G401 (cell line): ENCODE measurements at places on chromosomes 12 and 14.
A peak's percentile ranks its signal among the peaks of the same experiment; 100 is the strongest.

DNA sequence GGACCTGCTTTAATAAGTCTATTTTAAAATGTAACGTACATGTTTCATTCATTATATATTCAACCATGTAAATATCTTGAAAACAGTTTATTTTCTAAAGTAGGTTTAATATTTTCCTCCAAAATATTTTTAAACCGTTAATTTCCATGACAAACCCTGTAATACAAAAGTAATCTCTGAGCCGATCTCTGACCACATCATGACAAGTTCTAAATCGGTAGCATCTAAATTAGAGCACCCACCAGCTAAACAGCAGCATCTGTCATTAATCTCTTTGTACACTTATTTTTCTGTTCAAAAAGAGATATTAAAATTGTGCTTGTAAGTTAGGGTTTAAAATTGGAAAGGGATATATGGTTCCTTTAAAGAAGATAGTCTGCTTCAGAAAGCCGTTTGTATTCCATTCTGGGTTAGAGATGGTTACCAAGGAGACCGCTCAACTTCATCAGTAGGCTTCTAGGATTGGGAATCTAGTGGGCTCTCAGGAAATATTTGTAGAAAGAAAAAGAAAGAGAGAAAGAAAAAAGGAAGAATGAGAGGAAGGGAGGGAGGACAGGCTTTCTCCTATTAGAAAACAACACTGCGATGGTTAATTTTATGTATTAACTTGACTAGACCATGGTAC is 232.5 kb upstream of the FOXN3 start:
- no peak for DNase-seq

DNA sequence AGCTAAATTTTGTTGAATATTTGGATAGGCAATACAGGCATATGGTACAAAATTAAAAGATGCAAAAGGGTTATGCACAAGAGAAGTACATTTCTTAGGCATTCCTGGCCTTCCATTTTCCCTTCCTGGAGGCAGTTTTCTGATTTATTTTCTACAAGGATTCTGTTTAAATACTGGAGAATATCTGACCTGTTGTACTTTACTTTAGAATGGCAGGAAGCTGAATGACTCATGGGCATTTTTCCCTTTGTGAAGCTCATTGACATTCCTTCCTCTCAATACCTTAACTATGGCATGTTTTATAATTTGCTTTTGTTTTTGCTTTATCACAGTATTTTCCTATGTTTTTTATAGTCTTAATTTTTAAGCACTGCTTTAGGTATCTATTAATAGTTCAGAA is 62.7 kb downstream of the RCOR1 start:
- DNase-seq, result no peak

DNA sequence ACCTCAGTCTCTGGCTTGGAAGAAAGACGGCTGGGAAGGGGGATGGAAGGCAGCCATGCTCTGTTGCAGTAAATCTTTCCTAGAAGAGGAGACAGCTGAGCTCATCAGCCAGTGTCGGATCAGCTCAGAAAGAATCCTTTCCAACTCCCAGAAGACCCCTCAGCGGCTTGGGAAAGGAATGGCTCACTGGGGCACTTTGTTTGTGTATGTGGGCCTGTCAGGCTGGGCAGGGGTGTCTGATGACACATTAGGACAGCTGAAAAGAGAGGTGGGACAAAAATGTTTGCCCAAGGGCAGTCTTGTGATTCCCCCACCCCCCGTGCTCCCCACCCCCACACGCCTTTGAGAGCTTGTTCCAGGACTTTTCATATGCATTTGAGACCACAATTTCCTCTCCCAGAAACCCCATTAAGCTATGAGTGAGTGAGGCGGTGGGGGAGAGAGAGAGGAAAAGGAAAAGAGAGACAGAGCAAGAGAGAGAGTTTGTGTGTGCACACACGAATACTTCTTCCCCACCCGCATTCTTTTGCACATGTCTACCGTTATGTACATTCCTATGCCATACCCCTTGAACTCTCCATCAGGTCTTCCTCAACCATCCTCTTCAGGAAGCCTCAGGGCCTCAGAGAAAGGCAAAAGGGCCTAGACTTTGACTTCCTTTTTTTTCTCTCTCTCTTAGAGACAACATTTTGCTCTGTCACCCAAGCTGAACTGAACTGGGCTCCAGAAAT is 198.9 kb downstream of the ZFP36L1 start:
- no peak for DNase-seq

- DNase-seq, result no peak
Measured at GRCh38 chr12:84174115-84174514, 738.5 kb downstream of the SLC6A15 start.

DNA sequence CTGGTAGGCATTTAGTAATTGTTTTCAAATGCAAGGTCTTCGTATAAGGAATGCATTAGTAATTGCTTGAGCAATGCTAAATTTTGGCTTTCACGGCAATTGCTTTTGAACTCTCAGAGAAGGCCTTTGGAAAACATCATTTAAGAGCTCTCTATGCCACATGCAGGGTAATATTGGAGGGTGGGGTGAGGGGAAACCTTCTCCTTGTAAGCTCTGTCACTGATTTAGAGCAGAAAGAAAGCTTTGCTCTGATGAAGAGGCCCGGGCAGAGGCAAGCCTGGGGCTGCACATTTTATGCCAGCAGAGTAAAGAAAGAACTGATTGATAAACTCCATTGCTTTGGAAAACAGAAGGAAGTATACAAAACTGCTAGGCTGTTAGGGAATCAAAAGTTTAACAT is 70.9 kb downstream of the TRIM9 start:
- no peak for DNase-seq

DNA sequence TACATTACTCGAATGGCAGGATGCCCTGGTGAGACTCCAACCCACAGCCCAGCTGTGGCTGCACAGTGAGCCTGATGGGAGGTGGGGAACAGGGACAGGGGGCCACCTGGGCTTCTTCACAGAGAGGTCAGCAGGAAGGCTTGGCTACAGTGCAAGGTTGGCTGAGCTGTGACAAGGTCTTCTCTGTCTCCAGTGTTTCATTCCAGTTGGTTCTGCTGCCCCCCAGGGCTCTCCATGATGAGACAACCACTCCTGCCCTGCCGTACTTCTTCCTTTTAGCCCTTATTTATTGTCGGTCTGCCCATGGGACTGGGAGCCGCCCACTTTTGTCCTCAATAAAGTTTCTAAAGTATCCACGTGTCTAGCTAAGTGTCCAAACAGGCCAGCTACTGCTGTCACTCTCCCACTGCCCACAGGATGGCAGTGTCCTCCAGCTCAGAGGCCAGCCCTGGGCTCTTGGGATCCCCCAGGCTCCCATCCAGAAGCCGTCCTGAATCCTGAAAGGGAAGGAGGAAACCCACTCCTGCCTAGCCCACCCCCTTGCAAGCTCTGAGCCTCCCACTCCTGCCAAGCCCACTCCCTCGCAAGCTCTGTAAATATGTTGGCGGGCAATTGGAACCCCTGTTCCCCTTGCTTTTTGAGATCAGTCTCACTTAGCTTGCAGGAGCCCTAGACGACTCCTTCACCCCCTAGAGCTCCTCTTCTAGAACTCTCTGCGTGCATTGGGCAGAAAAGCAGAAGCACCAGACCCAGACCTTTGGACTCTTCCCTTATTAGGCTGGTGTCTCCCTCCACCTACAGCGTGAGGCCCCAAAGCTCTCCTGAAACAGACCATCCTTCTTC is 5.4 kb downstream of the C1QL4 start:
- peak; percentile 75 for DNase-seq

DNA sequence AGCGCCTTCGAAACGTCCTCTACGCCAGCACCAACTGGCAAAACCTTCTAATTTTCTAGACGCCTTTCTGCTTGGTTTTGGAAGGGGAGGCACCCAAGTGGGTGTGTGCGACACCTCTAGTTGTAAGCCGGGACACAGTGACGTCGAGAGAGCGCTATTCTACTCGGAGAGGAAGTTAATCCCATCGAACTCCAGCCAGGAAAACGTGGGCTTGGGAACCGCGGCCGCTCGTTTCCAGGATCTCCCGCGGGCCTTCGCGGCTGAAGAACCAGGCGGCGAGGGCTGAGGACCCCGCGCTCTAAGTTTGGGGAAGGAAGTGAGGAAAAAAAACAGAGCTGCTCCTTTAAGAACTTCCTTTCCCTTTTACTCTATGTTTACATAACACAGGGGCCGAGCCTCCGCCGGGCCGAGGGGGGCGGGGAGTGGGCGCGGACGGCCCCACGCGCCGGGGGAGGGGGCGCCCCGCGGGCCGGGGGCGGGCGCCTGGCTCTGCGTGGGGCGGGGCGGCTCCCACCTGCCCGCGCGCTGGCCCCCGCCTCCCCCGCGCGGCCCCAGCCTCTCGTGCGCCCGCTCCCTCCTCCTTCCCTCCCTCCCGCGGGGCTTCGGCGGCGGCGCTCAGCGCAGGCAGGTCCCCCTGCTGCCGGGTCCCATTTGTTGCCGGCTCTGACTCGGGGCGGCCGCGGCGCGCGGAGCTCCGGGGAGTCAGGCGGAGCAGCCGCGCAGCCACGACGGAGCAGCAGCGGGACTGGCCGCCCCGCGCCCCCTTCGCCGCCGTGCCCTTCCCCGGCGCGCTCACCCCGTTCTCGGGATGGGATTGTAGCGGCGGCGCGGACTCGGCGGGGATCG is at the start of gene PELI2:
PELI2 (plus strand) TSS at position 647 of the 846 bp plus-strand sequence. CDS start 250 bp downstream, outside the sequence.
- DNase-seq, result peak; percentile 77

DNA sequence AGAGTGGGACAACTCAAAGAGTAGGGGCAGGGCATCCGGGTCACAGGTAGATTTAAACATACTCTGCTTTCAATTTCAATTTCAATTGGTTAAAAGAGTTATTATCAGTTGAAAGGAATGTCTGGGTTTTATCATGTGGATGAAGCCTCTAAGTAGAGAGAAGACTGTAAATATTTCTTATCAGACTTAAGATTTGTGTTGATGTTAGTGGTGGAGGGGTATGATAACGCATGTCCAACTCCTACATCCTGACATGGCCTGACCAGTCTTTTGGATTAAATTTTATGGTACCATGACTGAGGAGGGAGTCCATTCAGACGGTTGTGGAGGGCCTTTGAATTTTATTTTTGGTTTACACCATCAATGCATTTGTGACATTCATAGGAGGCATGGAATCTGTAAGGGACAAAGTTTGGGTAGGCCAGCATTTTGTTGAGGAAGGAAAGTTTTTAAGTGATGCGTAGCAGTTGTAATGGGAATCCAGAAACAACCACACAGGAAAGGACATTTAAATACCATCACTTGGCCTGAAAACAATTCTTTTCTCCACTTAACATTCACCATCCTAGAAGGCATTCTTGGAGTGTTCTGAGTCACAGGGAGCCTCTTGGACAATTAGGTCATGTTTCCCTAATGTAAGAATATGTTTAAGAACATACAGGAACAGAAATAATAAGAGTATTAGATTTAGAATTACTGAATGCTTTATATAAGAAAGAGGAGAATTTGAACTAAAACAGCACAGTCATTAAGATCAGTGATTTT is 371.9 kb downstream of the ATP23 start:
- no peak for DNase-seq

GRCh38 chr12:109767991-109768900 is 54.6 kb downstream of the FAM222A start:
- DNase-seq, result peak; percentile 70

- no peak for DNase-seq
Measured at GRCh38 chr14:87566991-87567390, 426.0 kb downstream of the GALC start.

- DNase-seq, result no peak
Measured at GRCh38 chr14:30272848-30273832, 285.8 kb upstream of the G2E3 start.

GRCh38 chr12:113184098-113184899 is 979 bp downstream of the DDX54 start:
- DNase-seq, result no peak
